ENCODE measurements at places on chromosomes 2 and 18.

DNA sequence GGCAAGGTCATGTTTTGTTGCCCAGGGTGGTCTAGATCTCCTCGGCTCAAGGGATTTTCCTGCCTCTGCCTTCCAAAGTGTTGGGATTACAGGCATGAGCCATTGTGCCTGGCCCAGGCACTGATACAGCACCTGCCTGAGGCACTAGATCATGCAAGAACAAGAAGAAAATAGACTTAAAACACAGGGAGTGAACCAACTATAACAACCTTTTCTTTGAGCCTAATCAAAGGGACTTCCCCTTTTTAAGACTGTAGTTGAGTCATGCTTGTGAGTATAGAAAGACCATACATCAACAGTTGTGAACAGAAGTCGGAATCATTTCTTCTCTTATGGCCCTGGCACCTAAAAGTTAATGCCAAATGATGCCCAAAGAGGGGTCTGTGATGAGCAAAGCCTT lies 47.9 kb upstream of the MAPRE2 start:
- DNase-seq = no peak

- no peak for DNase-seq
These were observed 166.9 kb downstream of the ZNF516 start for GRCh38 chr18:76328140-76328539.

DNA sequence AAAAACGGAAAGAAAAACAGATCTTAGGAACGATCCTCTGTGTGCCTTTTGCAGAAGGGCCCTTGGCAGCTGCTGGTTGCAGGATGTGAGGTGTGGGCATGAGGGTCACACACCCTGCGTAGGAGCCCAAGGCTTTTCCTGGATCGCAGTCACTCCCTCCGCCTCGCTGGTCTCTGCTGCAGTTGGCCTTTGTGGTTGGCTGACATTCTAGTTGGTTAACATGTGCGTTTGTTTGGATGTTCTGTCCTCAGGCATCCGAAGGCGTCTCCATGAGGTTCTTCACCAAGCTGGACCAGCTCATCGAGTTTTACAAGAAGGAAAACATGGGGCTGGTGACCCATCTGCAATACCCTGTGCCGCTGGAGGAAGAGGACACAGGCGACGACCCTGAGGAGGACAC lies 61.7 kb downstream of the INPP5D start:
- no peak for DNase-seq

DNA sequence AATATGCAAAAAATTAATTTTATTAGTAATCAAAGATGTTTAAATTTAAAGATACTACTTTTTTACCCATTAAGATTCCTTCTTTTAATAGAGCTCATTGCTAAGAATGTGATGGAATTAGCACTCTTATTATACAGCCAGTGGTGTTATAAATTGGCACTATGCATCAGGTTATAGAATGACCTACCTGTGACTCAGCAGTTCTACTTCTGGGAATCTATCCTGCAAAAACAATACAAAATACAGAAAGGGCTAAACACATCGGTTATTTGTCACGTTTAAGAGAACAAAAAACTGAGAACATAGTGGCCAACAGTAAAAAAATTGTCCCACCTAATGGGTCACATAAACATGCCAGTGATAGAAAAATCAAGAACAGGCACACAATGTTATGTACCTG lies 9.4 kb upstream of the ADD2 start:
- DNase-seq = no peak

DNA sequence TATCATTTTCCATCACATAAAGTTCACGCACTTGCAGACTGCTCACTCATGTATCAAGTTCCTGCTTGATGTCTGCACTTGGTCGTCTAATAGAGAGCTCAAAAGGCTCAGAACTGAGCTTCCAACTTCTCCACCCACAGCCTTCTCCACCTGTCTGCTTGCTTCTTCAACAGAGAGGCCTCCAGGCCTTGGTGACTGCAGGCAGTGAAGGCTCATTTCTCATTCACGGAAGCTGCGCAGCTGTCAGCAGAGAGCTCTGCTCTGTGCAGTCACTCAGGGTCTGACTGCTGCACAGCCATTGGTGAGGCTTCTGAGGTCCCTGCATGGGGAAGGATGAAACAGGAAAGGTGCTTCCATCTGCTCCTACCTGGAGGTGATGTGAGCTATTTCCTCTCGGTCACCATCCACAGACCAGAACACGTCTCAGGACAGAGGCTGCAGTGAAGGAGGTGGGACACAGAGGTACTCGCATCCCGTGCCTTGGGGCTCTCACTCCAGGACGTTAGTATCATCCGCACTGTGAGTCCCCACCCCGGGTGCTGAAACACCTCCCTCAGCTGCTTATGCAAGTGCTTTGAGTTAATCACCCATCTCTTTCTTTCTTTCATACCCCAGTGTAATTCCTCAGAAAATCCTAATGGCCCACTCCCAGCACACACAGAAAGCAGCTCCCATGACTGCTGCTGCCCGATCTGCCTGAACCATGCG lies 126.2 kb downstream of the TMEM18 start:
- DNase-seq = no peak

DNA sequence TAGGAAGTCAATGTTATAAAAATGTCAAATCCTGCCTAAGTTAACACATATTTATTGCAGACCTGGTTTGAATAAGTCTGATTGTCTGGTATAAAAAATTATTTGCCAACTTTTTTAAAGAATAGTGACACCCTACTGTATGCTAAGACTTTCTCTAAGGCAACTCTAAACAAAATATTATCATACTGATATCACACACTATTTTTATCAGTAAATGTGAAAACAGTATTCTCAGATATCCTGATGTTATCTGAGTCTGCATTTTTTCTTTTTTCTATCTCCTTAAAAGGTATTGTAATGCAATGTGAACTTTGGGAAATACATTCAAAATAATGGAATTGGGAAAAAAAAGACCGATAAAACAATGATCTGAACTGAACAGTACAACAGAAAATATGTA lies 127.1 kb downstream of the DOCK10 start:
- DNase-seq = no peak

Data from HuH-7.5 (cell line).